ENCODE measurements at places on chromosomes 16 and 17.

GRCh38 chr17:28747051-28747691 lies 3.4 kb downstream of the TRAF4 start:
- DNase-seq = no peak

DNA sequence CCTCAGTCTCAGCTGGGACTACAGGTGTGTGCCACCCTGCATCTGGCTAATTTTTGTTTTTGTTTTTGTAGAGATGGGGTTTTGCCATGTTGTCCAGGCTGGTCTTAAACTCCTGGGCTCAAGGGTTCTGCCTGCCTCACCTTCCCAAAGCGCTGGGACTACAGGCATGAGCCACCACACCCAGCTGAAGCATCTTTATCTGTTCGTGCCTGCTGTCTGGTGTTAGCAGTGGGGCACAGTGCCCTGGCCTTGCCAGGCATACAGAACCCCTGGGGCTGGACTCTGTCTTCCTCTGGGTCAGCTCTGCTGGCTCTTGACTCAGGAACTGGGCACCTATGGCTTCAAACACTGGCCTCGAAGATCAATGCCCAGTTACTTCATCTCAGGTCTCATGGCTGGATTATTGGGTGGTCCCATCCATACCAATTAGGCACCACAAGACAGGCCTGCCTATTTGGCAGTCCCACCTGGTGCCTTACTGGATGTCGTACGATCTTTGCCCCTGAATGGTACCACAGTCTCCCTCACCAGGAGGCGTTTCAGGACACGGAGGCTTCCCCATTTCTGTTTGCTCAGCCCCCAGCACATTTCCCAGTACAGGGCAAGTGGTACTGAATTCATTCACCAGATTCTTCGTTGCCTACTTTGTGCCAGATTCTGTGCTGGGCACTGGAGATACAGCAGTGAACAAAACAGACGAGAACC lies 99.3 kb downstream of the RAB11FIP4 start:
- DNase-seq = no peak

- DNase-seq = no peak
Observed at GRCh38 chr16:4109250-4109736, 6.9 kb downstream of the ADCY9 start.

DNA sequence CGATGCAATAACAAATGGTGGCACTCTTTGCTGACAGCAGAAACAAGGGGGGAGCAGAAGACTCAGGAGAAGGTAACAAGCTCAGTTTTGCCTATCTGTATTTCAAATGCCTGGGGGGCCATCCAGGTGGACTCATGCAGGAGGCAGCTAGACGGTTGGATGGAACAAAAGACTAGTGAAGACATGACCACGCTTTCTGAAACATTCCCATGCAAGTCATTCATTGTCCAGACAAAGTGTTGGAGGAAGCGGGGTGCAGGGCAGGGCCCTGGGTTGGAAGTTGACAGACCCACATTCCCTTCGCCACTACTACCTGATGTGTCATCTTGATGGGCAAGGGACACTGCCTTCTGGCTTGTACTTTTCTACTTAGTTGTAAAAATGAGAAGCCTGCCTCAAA lies 29.8 kb upstream of the CRYBA1 start:
- no peak for DNase-seq

DNA sequence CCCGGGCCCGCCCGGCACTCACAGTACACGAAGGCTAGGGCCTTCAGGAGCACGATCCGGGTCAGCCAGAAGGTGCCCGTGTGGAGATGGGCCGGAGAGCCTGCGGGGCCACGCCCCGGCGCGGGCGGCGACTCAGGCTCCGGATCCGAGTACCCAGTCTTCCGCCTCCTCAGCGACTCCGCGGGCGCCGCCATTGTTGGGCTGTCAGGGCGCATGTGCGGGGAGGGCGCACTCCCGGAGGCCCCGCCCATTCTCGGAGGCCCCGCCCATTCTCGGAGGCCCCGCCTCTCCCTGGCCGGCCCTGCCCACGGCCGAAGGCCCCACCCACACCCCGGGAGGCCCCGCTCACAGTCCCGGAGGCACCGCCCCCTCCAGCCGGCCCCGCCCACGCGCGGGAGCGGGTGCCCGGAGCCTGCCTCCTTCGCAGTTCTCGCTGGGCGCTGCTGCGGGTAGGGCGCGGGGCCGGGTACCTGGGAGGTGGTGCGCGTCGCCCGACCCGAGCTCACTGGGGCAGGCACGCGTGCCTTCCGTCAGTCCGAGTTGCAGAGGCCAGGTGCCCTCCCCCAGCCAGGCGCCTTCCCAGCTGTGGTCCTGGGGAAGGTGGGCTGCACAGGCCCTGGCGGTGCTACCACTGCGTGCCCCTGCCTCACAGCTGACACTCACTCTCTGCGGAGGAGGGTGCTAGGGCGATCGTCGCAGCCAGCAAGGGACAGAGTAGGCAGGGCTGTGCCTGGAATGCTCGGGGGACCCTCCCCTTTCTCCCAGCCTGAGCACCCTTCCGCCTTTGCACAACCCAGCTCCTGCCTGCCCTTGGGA lies at the start of gene LMF1:
Gene LMF1, minus strand, starts transcription at position 219 of the 816 bp plus-strand sequence. Its CDS starts 4 bp downstream, at position 215.
- peak; percentile 98 for DNase-seq

DNA sequence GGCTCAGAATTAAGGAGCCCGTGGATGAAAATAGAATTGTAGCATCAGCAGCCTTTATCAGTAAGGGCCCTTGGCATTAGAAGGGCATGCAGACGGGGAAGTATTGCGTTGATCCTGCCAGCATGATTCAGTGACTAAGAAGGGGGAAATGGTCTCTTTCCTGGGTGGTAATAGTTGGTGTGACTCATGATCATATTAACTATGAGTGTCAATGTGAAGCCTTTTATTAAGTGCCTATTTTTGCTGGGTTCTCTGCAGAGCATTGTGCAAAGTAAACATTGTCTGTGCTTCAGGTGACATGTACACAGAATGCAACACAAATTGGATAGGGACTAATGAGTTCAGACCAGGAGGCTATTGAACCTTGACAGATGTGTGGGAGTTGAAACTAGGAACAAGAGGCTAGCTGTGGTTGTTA lies 24.5 kb downstream of the RCVRN start:
- no peak for DNase-seq

DNA sequence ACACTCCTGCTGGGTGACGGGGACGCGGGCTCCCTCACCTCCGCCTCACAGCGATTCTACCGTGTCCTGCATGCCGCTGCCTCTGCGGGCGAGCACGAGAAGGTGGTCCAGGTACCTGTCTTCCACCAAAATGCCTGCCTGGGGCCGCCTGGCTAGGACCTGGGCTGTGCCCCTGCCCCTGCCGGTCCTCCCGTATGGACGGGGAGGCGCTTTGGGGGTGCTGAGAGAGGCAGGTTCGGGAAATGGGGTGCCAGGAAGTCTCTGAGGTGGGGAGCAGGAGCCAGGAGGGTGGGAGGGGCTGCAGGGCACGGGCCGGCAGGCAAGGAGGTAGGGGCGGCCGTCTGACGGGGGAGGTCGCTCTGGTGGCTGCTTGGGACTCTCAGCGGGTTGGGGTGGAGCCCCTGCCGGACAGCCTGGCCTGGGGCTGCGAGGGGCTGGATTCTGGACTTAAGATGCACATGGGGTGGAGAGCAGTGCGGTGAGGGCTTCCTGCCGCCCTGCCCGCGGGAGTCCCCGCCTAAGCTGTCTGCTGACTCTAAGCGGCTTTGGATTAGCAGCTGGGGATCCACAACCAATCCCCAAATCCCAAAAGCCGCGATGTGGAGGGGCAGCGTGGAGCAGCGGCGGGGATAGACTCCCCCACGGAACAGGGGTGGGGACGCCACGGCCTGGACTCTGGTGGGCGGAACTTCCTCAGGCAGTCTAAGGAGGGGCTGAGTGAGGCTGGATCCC lies 5.8 kb downstream of the CHTF18 start:
- no peak for DNase-seq

- DNase-seq = no peak
Observed at GRCh38 chr17:31424944-31425281, 33.4 kb downstream of the RAB11FIP4 start.

- peak; percentile 44 for DNase-seq
Observed at GRCh38 chr16:89360760-89361435, 129.5 kb downstream of the ANKRD11 start.

DNA sequence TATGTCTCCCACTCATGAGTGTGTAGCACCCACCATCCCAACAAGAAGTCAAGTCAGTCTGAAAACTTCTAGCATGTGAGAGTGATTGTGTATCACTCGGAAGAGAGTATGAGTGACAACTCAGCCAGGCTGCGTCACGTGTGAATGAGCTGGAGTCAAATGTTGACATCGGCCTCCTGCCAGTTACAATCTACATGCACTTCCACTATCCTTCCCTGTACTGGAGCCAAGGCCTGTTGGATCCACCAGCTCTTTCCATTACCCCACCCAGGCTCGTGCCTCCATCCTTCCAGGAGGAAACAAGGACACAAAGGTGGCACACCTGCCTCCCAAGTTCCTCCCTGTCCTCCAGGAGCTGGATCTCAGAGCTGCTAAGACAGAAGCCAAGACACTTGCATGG lies 64.5 kb downstream of the ASIC2 start:
- no peak for DNase-seq

DNA sequence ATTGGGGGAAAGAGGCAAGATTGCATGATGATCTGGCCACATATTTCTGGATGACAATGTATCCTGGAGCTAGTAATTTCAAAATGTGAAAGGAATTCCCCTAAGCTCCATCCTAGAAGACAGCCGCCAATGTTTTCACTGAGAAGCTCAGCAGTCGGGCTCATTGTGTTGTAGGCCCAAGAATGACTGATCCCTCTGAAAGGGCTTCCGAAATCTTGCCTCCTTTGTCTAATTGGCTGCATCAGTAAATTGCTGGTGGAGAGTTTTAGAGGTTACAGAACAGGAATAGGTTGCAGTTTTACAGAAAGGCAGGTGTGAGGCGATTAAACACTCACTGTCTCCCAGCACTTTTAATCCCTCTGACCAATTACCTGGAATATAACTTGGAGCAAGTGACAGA lies 464.1 kb upstream of the SALL1 start:
- DNase-seq = no peak

GRCh38 chr17:34436607-34437006 lies 73.6 kb upstream of the CCL1 start:
- DNase-seq = no peak

DNA sequence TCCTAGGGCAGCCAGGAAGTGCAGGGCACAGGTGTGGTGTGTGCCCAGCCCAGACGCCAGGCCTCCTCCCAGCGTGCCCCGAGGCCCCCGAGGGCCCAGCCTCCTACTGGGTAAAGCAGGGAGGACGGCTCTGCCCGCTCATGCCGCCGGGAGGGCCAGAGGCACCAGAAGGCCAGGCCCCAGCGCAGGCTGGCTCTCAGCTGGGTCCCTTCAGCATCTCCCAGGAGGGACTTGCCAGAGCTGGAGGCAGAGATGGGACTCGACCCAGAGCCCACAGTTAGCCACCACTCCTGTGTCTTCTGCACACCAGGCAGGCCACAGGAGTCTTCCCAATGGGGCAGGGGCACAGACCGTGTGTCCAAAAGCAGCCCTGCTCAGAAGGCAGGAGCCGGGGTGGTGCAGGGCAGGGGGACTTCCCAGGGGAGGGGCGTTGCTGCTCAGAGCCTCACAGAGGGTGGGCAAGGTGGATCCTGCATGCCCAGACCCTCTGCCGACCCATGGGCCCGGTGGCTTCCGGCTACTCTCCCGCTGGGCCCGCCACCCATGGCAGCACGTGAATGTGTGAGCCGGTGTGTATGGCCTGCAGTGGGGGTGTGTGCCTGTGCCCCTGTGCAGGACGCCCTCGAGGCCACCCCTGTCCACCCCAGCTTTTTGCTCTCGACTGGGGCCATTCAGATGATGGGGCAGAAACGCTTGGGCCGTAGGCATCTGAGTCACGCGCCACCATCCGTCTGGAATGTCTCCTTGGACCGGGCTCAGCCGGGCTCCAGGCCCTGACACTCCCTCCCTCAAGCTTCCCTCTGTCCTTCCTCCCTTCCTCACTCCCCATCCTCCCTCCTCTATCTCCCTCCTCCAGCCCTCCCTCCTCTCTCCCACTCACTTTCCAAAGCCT lies 5.7 kb upstream of the ZNF469 start:
- DNase-seq = no peak

DNA sequence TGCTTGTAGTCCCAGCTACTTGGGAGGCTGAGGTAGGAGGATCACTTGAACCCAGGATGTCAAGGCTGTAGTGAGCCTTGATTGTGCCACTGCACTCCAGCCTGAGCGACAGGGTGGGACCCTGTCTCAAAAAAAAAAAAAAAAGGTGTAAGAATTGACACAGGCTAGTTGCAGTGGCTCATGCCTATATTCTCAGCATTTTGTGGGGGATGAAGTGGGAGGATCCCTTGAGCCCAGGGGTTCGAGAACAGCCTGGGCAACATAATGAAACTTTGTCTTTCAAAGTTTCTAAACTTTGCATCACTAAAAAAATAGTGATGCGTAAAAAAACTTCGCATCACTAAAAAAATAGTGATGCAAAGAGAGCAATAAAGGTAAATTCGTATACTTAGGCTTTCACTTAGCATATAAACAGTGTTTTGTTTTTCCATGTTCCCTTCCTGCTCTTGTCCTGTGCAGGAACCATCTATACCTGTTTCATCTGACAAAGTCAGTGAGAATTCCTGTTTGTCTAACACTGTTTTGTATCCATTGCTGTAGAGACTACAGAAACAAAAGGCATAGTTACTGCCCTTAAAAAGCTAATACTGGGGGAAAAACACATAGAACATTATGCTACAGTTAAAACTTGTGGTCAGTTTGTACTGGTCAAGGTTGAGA lies 32.1 kb downstream of the CTCF start:
- DNase-seq = no peak

GRCh38 chr17:57451191-57451590 lies 194.9 kb downstream of the MSI2 start:
- DNase-seq = no peak
